ENCODE measurements at places on chromosomes 5 and 9.

GRCh38 chr9:21653091-21653490, 149.3 kb upstream of the MTAP start:
- DNase-seq: no peak

GRCh38 chr5:74146796-74147195, 493.7 kb downstream of the ENC1 start:
- DNase-seq: no peak

- no peak for DNase-seq
These were observed 109.3 kb downstream of the ATPSCKMT start for GRCh38 chr5:10140195-10140973.

GRCh38 chr5:36691696-36692371, 85.4 kb downstream of the SLC1A3 start:
- DNase-seq: no peak

GRCh38 chr9:95752129-95752731, 123.3 kb upstream of the ERCC6L2 start:
- no peak for DNase-seq

DNA sequence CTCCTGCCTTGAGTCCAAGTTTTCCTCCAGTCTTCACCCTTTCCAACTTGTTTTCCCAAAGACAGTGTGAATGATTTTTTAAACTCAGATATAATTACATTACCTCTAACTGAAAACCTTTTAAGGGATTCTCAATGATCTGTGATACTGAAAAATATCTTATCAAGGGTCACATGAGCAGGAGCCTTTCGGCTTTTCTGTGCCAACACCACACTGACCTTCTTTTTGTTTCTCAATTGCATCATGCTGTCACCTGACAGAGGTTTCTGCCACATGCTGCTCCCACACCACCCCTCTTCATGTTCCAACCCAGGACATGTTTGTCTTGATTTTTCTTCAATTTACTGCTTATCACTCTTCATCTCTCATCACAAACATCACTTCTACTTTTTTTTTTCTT, 820.0 kb downstream of the PRELID2 start:
- no peak for DNase-seq

GRCh38 chr9:132630116-132630515, 39.7 kb downstream of the DDX31 start:
- DNase-seq: no peak

GRCh38 chr5:174553556-174553955, 170.8 kb upstream of the MSX2 start:
- DNase-seq: no peak

GRCh38 chr9:2991292-2991691, 147.4 kb upstream of the PUM3 start:
- no peak for DNase-seq

DNA sequence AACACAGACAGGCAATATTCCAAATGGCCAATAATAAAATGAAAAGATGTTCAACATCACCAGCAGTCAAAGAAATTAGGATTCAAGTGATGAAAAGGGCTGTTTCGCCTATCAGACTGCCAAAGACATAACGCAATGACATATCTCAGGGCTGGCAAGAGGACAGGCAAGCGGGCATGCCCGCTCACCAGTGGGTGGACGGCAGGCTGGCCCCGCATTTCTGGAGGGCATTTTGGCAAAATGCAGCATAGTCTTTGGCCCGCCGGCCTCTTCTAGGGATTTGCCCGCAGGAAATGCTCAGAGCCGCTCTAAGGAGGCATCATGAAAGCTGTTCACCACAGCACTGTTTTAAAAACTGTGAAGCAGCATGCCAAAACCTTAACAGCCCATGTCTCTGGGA, 1.4 kb upstream of the PPP1R26 start:
- DNase-seq: no peak

DNA sequence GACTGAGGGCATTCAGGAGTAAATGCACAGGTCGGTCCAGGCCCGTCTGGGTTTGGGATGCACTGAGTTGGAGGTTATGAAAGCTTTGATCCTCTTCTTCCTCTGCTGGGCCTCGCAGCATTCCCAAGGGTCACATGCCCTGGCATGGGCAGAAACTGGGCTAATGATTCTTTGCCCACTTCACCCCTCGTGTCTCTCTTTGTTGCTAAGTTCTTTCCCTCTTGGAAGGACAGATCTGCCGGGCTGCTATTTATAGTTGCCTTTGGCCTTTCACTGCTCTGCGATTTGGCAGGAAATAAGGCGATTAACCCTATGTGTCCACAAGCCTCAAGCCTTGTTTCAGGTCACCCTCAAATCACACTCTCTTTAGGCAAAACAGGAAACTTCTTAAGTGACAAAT, 66.9 kb downstream of the ENTREP1 start:
- DNase-seq: no peak

DNA sequence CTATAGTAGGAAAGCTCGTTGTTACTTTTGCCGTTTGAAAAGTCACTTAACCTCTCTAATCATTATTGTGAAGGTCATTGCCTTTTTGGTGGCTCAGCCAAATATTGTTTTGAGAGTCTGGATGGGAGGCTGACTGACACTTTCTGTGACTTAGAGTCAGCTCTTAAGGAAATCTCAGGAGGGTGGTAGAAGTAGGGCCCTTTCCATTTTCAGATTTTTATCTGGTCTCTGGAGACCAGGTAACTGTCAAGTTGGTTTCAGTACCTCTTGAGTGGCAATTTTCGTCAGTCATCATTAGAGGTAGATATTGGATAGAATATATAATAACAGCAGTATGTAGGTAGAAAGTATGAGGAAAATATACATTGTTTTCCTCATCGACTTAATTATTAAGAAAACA, 23.3 kb downstream of the UGCG start:
- DNase-seq: no peak

- DNase-seq: no peak
These were observed 51.0 kb upstream of the IFNK start for GRCh38 chr9:27473111-27473529.

- DNase-seq: no peak
These were observed 95.1 kb downstream of the MEF2C start for GRCh38 chr5:88787856-88788255.

DNA sequence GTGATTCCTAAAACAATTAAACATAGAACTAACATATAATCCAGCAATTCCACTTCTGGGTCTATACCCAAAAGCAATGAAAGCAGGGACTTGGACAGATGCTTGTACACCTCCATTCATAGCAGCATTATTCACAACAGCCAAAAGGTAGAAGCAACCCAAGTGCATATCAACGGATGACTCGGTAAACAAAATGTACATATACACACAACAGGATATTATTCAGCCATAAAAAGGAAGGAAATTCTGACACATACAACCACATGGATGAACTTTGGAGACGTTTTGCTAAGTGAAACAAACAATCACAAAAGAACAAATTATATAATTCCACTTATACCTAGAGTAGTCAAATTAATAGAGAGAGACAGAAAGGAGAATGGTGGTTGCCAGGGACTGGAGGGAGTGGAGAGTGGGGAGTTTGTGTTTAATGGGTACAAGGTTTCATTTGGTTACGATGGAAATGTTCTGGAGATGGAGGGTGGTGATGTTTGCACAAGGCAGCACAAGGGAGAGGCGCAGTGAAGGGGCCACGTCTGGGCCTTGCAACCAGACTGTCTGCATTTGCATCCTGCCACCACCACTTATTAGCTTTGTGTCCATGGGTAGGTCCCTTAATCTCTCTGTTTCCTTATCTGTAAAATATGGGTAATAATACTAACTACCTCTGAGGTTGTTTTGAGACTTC, 36.3 kb upstream of the RLN1 start:
- DNase-seq: no peak

- DNase-seq: no peak
These were observed 20.8 kb downstream of the MARCHF6 start for GRCh38 chr5:10374046-10375022.

- DNase-seq: no peak
These were observed 344.2 kb upstream of the CYLC2 start for GRCh38 chr9:102650896-102651295.

DNA sequence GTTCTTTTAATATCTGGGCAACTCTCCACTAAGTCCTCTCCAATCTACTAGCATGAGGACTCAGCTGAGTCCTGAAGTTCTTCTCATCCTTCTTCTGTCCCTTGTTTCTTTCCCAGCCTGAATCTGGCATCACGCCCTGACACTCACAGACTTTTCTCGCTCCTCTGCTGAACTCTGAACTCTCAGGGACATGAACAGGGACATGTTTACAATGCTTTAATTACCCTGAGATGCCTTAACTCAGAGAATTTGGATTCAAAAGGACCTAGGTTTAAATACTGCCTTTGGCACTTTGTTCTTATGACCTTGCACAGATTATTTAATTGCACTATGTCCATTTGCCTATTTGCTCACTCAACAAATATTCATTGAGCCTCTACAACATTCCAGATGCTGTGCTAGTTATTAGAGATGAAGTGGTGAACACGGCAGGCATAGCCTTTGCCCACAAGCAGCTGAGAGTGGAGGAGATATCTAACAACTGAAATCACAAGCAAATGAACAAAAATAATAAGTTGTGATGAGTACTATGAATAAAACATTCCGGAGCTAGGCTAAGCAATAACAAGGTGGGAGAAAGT, 106.0 kb downstream of the ADRB2 start:
- DNase-seq: no peak

Data from activated T-cell treated with anti-CD3 and anti-CD28 coated beads, Interleukin-2, amount 50 U/mL, for 1 hour (primary cell).